Karpas-422 (cell line): ENCODE measurements at places on chromosomes 5 and 9.
A peak's percentile ranks its signal among the peaks of the same experiment; 100 is the strongest.

DNA sequence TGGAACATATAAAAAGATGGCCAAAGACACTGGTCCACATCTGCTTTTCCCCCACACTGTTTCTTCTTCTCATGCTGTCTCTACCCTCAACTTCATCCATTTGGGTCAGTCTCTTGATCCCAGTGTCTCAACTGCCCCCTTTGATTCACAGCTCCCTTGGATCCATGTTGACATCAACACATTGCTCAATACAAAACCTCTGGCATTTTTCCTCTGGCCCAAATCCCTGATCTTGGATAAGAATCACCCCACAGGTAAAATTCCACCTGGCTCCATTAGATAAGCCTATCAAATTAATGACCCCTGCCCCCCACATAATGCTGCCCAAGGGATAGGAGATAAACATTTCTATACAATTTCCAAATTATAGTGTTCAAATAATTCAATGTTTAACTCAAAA is 229.8 kb downstream of the TLE1 start:
- no peak for DNase-seq

GRCh38 chr5:175655411-175655810 is 2.5 kb upstream of the HRH2 start:
- DNase-seq = no peak

GRCh38 chr9:91948101-91948596 is 1.9 kb downstream of the ROR2 start:
- DNase-seq = no peak

DNA sequence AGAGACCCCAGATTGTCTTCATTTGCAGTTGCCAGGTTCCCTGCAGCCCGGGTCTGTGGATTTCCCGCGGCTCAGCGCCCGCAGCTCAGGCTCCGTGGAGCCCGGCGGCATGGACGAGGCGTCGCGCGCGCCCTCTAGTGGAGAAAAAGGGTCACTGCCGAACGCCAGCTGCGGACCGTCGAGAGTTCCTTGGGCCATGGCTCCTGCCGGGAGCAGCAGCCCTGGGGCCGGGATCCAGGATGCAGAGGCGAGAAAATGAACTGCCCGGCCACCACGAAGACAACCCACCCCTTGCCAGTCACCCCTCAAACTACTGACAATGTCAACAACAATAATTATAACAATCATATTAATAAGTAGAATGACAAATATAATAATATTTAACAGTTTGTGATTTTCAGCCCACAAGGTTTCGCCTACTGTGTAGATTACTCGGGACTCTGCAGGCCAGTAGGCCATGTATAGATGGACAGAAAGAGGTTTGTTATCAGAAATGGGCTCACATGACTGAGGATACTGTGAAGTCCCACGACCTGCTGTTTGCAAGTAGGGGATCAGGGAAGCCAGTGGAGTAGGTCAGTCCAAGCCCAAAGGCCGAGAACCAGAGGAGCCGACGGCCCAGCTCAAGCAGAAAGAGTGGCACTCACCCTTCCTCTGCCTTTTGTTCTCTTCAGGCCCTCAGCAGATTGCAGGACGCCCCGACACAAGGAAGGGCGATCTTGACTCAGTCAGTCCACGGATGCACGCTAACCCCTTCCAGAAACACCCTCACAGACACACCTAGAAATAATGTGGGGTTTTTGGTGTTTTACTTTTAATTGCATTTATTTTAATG is 43.1 kb downstream of the BOD1 start:
- DNase-seq = peak; percentile 78

DNA sequence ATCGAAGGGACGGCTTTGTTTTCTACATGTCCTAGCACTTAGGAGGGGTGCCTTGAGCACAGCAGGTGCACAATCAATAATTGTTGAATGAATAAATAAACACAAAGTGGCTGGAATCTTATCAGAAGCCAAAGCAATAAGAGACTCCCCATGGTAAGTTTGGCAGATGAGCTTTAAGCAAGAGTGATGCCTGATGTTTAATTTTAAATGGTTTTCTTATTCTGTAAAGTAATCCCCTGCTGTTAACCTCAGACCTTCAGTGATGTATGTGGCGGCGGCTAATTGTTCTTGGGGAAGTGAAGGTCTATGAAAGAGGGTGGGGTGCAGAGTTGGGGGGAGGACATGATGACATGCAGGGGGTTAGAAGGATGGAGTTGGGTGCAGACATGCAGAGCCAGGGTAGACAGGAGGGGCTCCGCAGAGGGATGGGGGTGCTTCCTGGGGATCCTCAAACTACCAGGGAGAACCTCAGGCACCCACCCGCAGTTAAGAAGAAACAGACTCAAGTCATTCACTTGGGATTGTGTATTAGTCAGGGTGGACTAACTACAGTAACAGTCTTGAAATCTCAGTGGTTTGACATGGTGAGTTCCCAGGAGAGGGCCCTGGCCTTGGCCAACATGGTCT is 65.7 kb upstream of the SHB start:
- DNase-seq = no peak

- DNase-seq = no peak
Measured at GRCh38 chr5:127580731-127581130, 63.3 kb downstream of the PRRC1 start.

DNA sequence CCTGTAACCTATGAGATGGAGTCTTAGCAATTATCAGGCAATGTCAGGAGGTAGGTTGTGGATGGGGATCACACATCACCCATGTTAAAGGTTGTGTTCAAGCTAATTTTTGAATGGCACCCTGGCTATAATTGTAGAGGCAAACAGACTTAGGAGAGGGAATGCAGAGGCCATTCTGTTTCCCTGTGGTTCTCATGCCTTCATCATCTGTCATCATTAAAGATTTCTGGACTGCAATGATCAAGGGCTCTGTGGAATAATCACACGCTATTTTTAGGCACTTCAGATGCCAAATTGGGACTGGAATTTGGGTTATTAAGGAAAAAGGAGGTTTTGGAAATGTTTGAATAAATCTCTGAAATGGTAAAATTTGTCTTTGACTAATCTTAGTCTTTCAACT is 1065.4 kb downstream of the TAF11L14 start:
- no peak for DNase-seq

DNA sequence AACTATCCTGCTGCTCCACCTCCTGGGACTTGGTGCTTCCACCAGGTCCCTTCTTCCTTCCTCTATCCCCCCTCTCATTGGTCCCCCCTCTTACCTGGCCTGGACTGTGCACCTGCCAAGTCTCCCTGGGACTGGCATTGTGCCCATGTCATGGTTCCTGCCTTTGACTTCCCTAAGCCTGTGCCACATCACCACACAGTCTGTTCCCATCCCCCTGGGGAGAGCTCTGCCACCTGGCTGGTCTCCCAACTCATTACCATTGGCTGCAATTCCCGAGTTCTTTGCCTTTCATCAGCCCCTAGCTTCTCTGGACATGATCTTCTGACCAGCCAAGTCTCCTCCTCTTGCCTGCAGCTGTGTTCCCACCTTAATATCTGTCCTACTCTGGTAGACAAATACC is 180.3 kb downstream of the SREK1 start:
- no peak for DNase-seq

- DNase-seq = no peak
Measured at GRCh38 chr5:140054086-140054689, 11.1 kb upstream of the NRG2 start.

DNA sequence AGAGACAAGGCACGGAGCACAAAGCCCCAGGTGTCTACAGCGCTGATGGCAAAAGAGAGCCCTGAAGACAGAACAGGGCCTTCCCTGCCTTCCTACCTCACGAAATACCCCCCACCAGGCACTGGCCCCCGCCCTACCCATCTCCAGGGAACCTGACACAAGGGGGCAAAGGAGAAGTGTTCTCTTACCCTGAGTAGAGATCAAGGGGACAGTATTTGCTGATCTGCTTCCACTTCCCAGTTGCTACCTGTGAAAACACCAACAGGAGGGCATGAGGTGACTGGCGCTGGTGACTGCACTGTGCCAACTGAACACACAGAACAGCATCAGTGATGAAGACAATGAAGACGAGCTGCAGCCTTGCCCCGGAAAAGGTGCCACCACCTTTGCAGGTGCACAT is 27.4 kb downstream of the IPPK start:
- DNase-seq = no peak

DNA sequence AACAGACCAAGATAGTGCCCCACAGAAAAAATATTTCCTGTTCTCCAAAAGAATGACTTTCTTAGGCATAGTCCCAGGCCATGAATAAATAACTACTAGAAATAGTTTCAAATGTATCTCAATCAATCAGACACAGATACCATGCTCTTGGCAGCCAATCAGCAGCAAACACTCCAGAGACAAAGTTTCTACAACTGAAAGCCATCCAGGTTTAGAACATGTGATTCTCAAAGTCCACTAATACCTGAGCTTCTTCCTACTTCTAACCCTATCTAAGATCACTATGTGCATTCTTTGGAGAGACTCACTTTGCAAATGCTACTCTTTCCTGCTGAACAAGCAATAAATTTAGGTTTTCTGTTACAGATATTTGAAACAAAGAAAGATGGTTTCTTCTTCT is 425.8 kb upstream of the GRIN3A start:
- DNase-seq = no peak

DNA sequence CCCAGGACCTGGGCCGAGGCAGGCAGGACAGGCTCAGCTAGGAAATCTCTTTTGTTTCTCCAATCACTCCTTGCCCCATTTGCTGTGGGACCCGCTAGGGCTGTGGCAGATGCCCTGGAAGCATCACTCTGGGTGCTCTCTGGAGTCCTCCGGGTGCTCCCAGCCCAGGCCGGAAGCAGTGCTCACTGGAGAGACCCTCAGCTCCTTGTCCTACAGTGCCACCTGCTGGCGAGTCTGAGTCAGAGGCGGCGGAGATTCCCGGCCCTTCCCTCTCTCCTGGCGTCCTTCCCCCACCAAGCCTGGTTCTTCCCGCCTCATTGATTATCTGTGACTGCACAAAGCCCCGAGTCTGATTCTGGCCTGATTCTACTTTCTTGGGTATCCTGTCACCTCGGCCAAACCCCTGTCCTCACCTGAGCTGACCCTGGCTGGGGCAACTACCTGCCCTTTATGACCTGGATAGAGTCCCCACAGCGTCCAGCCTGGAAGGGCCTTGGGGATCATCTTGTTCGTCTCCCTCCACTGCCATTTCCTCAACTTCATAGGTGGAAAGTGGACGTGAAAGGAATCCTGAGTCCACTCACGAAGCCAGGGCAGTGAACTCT is 7.3 kb upstream of the BARHL1 start:
- peak; percentile 89 for DNase-seq

DNA sequence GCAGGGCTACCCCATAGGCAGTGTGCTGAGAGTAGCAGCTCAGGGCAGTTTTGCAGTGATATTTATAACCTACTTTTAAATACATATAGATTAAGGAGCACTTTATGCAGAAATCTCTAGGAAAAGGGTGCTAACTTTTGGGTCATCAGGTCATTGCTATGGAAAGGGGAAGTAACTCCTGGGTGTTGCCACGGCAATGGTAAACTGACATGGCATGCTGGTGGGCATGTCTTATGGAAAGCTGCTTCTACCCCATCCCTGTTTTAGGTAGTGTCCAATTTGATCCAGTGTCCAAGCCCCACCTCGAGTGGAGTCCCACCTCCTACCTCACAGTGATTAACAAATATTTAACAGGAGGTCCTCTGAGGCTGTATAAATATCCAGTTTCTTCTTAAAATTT is 56.8 kb upstream of the XPA start:
- DNase-seq = no peak

GRCh38 chr5:150637245-150638052 is 3.0 kb upstream of the SYNPO start:
- no peak for DNase-seq

- DNase-seq = peak; percentile 78
Measured at GRCh38 chr9:72856972-72857623, 95.8 kb downstream of the ALDH1A1 start.

DNA sequence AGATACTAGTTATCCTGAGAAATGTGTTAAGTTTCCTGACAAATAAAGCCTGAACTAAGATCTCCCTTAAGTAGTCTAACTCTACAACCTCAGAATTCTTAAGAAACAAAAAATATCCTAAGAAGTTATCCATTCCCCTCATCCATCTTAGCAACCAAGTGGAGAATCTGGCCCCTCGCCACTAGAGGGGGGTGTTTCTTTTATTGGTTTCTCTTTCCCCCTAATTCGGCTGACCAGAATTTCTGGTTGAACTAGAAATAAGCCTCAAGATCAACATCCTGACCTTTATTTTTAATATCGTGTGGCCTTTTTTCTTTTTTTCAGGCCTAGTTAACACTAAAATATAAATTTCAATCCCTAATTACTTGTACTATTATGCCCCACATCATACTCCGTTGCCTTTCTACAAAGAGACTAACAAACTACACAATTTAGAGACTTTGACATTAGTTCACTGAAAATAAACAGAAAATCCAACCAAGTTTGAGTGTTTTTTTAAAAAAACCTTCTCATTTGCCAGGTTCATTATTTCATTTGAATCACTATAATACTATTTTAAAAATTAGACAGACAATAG is 14.3 kb upstream of the NR4A3 start:
- peak; percentile 85 for DNase-seq

DNA sequence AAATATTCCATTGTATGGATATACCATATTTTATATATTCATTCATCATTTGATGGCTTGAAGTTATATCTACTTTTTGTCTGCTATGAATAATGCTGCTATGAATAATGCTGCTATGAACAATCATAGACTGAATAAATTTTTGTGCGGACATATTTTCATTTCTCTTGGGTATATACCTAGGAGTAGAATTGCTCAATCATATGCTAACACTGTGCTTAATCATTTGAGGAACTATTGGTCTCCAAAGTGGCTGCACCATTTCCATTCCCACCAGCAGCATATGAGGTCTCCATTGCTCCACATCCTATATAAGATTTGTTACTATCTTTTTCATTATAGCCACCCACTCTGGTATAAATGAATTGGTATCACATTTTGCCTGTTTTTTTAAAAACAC is 18.3 kb upstream of the TEK start:
- no peak for DNase-seq

- peak; percentile 79 for DNase-seq
Measured at GRCh38 chr9:78369639-78370219, 72.8 kb downstream of the PSAT1 start.

GRCh38 chr5:132776938-132777208 is 166 bp downstream of the SEPTIN8 start:
- DNase-seq = no peak

DNA sequence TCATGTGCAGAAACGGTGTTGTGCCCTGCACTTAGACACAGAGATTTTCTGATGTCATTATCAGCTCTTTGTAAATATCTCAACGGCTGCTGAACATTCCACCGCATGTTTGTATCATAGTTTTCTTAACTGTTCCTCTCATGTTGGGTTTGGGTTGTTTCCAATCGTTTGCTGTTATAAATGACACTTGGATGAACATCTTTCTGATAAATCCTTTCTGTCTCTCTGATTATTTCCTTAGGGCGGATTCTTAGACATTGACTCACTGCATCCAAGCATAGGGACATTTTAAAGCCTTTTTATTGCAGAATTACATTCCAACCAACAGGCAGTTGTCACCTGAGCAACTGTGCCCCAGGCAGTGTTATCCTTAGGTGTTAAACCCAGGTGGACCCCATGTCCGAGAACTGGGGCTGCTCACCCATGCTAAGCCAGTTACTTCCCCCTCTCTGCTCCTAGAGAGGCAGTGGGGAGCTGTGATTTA is 28.5 kb downstream of the COL5A1 start:
- no peak for DNase-seq

- DNase-seq = no peak
Measured at GRCh38 chr9:125854553-125855275, 107.5 kb downstream of the PBX3 start.

- DNase-seq = no peak
Measured at GRCh38 chr9:77808751-77809081, 160.6 kb upstream of the GNA14 start.

GRCh38 chr5:30131-30530 is 61.8 kb upstream of the PLEKHG4B start:
- DNase-seq = no peak
